Fibroblast of villous mesenchyme (primary cell): ENCODE measurements at places on chromosomes 12 and 14. TPM values are rescaled to one million over a fixed set of nuclear protein-coding genes. Genes with fewer than 3 reads are reported as not detected.

SLC48A1 gene
- total RNA-seq, result 10.6 and 19.4 TPM in 2 replicates

- DNase-seq, result no peak
Observed at GRCh38 chr14:23638414-23639047, 2.4 kb downstream of the DHRS2 start.

SLC25A29 gene
- total RNA-seq, result 8.6 and 16.4 TPM in 2 replicates

DNA sequence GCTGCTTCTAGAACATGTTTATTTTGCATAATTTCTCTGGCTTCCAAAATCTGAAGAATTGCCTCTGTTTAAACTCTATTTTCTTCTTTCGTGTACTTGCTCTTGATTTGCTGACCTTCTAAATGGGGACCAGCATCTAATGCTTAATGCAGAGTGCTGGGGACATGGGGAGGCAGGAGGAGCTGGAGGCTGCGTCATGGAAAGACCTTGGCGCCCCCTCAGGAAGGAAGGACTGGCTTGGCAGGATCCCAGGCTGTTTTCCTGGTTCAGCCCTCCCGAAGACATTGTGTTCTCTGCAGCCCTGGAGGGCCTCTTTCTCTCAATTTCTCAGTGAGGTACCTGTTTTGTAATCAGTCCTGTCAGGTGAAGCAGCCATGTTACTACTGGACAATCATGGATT lies 5.5 kb downstream of the PRKCH start:
- DNase-seq, result no peak

DLST gene
- total RNA-seq, result 61.5 and 62.6 TPM in 2 replicates

DNA sequence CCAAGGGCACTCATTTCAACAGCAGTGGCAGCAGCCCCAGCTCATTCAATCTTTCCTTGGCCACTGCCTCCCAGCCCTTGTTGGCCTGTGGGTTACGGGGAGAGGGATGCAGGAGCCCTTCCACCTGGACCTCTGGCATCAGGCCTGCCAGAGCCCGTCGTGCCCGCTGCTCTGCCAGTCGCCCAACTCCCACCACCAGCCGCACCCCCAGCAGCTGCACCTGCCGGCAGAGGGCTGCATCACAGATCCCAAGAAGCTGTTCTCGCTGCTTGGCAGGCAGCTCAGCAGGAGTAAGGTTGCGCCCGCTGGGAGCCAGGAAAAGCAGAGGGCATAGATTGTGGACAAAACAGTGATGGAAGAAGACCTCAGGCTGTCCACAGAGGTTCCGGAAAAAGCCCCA lies 6.7 kb downstream of the SMUG1 start:
- no peak for DNase-seq

SIRT4 gene
- total RNA-seq, result 1.3 and 1.6 TPM in 2 replicates

- DNase-seq, result no peak
Observed at GRCh38 chr14:90558041-90558982, 161.5 kb downstream of the CALM1 start.

GRCh38 chr12:76144245-76144549 lies 59.7 kb upstream of the NAP1L1 start:
- DNase-seq, result peak; percentile 34

- no peak for DNase-seq
Observed at GRCh38 chr12:126210448-126210847, 1145.2 kb downstream of the AACS start.

DNA sequence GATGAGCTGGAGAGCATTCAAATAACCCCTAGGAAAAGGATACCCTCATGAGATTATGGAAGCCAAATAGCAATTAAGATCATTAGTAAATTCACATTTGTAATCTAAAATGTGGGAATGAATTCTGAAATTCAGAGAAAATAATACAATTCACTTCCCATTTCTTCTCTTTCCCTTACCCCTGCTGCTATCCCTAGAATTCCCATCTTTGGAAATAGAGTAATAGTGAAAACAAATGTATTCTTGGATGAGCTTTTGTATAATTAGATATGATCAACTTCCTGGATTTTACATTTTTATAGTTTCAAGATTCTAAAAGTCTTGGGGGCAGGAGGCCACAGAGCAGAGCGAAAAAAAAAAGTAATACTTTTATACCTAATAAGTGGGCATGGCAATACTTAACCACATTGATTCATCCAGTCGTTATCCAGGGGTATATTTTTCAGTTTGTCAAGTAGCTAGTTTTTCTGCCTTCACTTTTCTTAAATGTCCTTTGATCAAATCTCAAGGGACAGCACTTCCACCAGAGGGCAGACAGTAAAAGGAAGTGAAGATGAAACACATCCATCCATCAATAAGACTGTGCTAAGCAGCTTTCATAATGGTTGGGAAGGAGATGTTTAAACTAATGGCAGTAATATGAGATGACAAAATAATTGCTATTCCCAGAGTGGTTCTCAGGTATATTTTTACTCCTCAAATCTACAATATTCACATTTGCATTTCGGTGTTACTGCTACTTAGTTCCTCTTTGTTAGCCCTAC lies 401.3 kb downstream of the DIO2 start:
- peak; percentile 36 for DNase-seq

GRCh38 chr14:76777721-76778120 lies 16.5 kb downstream of the VASH1 start:
- no peak for DNase-seq

RFLNA gene
- total RNA-seq, result 1.9 and 5.6 TPM in 2 replicates

DNA sequence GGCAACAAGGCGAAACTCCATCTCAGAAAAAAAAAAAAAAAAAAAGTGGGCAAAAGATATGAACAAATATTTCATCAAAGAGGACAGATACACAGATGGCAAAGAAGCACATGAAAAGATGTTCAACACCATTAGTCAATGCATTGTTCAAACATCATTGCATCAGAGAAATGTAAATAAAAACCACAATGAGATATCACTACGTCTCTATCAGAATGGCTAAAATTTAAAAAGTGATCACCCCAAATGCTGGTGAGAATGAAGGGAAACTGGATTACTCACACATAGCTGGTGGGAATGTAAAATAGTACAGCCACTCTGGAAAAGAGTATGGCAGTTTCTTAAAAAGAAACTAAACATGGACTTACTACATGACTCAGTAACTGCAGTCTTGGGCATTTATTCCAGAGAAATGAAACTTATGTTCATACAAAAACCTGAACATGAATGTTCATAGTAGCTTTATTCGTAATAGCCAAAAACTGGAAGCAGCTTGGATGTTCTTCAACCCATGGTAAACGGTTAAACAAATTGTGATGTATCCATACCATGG lies 3.6 kb downstream of the L2HGDH start:
- DNase-seq, result peak; percentile 50

CLEC9A gene
- not detected in 2 replicates for total RNA-seq

DNA sequence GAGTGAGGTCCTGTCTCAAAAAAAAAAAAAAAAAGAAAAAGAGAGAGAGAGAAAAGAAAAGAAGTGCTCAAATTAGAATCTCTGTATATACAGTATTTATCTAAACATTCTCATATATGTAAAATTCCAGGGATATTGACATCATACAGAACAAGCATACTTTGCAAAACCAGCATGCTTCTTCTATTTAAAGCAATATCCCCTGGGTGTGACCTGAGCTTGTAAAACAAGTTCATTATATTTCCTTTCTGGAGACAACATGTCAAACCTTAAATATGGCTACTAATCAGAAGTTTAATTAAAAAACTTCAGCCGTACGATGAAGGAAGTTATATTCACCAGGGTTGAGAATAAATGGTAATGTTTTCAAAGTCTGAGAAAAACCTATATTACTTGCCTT lies 175.8 kb upstream of the HMGA2 start:
- peak; percentile 28 for DNase-seq

- no peak for DNase-seq
Observed at GRCh38 chr12:130879212-130879686, 7.4 kb downstream of the RAN start.

GRCh38 chr12:41076114-41076513 lies 112.0 kb upstream of the PDZRN4 start:
- DNase-seq, result no peak

DNA sequence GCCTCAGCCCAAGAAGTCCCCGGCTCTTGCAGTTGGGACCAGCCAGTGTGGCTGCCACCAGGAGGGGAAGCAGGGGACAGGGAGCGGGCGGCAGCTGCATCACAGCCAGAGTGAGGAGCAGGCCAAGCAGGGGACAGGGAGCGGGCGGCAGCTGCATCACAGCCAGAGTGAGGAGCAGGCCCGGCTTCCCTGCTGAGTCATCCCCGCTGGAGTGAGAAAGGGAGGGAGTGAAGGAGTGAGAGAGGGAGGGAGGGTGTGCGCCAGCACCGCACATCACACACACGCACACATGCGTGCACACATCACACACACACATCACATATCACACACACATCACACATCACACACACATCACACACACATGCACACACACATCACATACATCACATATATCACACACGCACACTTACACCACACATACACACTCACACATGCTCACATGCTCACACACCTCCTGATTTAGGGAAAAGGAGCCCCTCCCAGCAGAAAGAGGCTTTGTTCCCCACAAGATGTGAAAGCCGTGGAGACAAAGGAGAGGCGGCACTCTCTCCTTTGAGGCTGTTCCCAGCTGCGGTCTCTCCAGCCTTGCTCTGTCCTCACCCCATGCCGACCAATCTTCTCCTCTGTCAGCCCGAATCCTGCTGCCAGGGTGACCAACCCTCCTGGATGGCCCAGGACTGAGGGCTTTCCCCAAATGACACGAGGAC lies 16.7 kb upstream of the ZDHHC22 start:
- peak; percentile 42 for DNase-seq

GRCh38 chr12:131222329-131223139 lies 268.8 kb downstream of the ADGRD1 start:
- no peak for DNase-seq

ADAM21 gene
- under 0.01 and 0.43 TPM in 2 replicates for total RNA-seq

MYBPC1 gene
- total RNA-seq, result not detected in 2 replicates

ADAM20 gene
- 0.64 and 0.86 TPM in 2 replicates for total RNA-seq

DNA sequence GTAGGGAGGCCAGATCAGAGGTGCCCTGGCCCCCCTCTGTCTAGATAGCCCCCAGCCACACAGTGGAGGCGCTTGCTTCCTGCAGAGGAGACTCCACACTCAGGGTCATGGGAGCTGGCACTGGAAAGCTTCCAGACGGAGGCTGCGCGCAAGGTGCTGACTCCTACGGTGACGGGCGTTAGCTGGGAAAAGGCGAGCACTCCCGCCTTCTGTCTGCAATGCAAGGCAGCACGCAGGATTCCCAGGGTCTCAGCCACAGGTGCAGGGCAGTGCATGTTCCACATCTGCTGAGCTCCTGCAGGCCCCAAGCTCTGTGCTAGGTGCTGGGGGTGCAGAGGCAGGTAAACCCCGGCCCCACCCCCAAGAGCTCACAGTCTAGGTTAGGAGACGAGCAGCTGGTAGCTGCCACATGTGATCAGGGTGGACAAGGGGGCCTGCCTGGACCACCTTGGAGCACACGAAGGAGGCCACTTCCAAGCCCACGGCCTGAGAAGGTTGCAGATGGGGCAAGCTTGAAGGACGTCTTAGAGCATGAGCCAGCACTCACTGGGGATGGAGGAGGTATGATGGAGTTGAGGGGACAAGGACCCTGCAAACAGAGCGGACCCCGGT lies 310.9 kb upstream of the DIO3 start:
- no peak for DNase-seq

KRT8 gene
- total RNA-seq, result 57.0 and 74.7 TPM in 2 replicates

GRCh38 chr14:101790232-101790631 lies 28.7 kb downstream of the PPP2R5C start:
- no peak for DNase-seq

KRT6C gene
- not detected in 2 replicates for total RNA-seq

- DNase-seq, result no peak
Observed at GRCh38 chr12:21962236-21962635, 21.0 kb upstream of the ABCC9 start.

DNA sequence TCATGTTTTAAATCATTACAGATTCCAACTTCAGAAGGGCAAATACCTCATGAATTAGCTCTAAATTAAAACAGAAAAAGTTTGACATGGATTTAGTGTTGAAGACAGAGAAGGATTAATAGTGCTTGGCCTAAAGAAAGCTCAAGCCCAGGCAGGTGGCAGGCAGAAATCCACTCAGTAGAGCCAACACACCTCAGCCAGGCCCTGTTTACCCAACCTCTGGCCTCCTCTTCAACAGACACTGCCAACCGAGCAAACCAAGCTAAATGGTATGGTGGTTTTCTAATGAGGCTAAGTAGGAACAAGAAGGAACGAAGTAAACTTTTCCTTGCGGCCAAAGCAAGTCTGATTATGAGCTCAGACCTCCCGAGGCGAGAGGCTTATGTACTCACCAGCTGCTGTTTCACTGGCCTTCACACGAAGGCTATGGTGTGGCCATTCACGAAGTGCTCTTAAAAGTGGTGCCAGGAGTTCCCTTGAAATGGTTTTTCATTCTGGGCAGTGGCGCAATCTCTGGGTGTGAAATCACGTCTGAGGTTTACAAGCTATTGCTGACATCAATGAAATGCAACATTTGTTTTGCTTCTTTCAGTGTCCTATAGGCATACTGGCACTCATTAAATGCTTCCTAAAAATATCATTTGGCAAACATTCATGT lies 124.1 kb upstream of the LGR5 start:
- DNase-seq, result no peak

NEUROD4 gene
- total RNA-seq, result not detected in 2 replicates

DNA sequence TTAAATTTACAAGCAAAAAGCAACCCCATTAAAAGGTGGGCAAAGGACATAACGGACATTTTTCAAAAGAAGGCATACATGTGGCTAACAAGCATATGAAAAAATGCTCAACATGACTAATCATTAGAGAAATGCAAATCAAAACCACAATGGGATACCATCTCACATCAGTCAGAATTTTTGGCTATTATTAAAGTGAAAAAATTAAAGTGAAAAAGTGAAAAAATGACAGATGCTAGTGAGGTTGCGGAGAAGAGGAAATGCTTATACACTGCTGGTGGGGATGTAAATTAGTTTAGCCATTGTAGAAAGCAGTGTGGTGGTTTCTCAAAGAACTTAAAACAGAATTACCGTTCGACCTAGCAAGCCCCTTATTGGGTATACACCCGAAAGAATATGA lies 7.9 kb downstream of the OTOGL start:
- DNase-seq, result no peak

DNA sequence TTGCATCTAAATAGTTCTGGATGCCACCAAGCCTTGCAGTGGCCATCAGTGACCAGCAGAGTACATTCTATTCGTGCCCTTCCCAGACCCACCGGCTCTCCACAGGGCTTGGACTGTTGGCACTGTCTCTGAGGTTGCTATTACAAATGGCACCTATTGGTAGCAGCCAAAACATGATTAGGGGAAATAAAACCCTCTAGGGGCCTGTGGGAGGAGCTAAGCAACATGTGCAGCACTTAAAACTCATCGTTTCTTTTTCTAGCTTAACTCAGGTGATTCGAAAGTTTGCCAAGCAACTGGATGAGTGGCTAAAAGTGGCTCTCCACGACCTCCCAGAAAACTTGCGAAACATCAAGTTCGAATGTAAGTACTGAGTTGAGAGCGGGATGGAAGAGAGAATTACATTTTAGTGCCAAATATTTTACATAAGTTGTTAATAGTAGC lies 65.4 kb upstream of the RIC8B start:
- no peak for DNase-seq

- DNase-seq, result no peak
Observed at GRCh38 chr12:130552483-130552996, 163.6 kb downstream of the RIMBP2 start.

GRCh38 chr14:86604561-86604960 lies 1074.6 kb downstream of the FLRT2 start:
- no peak for DNase-seq
